ENCODE measurements at places on chromosomes 1 and 21.
A peak's percentile ranks its signal among the peaks of the same experiment; 100 is the strongest.

- no peak for DNase-seq
Measured at GRCh38 chr1:29096231-29096886, 27.3 kb downstream of the TMEM200B start.

- DNase-seq: no peak
Measured at GRCh38 chr21:46411691-46412090, 47.0 kb upstream of the DIP2A start.

GRCh38 chr1:23772049-23772853, 6.0 kb upstream of the PITHD1 start:
- DNase-seq: peak; percentile 69

DNA sequence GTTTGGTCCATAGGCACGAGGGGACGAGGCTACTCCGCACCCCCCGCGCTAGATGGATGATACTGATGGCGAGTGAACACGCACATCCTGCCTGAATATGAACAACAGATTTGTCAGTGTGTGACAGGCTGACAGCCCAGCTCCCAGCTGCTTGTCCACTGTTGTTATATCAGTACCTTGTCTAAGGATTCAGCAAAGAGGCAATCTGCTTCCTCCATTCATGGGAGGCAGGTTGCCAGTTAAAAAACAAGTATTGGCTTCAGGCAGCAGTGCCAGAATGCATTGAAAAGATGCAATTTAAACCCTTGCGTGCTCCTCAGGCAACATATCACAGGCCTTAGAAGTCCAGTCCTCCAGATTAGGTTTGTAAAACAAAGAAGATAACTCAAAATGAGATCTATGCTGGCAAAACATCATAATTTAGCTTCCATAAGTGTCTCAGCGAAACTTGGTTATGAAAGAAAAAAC, 223.3 kb downstream of the GPATCH2 start:
- DNase-seq: no peak

DNA sequence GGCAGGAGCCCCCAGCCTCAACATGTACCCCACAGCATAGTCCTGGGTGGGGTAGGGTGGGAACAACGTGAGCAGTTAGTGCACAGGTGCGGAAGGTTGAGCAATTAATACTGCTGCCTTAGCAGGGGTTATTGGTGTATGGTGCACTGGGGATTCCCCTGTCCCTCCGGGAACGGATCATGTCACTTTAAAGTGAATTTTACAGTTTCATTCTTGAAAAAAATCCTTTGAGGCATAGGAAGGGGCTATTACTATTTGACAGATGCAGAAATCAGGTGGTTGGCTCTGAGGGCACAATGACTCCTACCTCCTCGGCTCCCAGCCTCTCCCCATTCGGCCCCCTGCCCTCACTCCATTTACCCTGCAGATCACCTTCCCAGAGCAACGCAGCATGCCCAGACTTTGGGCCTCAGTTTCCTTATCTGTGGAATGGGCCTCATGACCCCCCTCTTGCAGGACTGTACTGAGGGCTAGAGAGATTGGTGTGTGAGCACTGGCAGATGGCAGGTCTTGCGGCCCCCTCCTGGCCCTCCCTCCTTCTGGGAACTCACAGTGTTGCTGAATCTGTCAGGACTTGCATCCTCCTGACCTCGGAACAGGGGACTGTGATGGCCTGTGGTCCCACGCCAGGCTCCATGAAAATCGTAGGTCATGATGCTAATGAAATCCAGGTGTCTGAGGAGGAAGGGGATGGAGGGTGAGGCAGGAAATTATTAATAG, 5.1 kb upstream of the MYBPH start:
- DNase-seq: no peak

DNA sequence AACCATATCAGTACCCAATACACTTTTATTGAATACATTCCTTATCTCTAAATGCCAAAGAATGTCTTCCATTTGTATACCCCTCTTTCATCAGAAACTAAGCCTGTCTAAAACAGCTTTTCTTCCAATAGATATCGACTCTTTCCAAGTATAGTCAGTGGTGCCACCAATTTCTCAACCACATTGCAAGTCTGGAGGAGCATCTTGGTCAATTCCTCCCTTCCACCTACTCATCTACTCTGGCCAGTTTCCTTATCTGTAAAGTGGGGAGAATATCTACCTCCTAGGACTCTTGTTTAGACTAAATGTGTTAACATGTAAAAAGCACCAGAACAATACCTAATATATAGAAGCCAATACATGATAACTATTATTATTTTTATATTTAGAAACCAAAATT, 28.5 kb upstream of the FGGY start:
- no peak for DNase-seq

DNA sequence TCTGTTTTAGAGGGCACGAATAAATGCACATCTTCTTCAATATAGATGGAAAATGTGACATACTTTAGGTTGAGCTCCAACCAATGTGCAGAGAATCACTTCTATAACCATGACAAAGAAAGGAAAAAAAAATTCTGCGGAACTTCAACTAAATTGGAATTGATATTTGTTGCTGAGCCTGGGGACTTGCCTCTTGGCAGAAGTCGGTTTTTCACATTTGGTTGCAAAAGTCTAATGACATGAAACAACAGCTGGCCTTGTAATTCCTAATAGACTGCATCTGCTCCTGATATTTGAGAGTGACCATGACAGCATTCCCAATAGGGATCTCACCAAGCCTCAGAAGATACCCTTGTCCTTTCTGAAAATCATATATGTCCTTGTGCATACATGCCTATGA, 112.8 kb downstream of the PRRX1 start:
- DNase-seq: no peak

- no peak for DNase-seq
Measured at GRCh38 chr1:154863315-154864174, 6.5 kb downstream of the KCNN3 start.

DNA sequence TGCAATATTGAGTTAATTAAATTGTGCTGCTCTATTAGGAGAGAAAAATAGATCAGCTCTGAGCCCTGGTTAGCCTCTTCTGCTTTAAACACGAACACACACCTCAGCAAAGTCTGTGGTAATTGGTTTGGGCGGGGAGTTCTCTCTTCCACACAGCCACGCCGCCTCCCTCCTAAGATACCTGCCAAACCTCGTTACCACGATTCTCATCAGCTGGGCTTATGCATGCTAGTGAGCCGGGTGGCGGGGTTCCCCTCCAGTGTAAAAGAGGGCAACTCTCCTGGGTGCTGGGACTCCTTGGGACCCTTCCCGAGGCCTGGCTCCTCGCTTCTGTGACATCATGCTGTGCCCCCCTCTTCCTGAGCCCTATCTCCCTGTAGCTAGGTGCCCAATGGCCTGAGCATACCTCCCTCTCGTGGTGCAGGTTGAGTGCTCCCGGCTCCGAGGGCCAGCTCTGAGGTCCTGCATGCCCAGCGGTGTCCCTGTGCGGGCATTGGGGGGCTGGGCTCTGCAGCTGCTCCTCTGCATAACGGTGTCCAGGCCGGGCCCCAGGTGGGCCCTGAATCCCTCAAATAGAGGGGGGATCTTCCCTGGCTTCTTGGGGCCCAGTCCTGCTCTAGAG, 182.9 kb downstream of the PRDM16 start:
- DNase-seq: no peak

DNA sequence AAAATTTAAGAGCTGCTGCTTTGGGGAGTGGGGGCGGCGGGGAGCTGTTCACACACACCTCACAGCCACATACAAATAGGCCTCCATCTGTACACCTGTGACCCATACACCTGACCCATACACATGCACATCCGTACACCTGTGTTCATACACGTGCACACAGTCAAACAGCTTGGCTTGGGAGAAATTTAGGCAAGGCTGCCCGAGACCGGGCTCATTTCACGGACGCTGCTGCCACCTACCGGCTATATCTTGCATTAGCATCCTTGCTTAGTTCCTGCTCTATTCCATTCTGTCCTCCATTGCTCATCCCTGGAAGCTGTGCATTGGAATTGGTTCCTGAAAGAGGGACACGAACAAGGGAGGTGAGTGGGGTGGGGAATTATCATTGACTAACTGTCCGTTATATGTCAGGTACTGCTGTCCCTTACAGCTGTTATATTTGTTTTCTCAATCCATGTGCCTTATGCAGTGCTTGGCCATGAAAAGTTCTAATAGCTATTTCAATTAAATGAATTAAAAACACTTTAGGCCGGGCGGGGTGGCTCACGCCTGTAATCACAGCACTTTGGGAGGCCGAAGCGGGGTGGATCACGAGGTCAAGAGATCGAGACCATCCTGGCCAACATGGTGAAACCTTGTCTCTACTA, 37.1 kb upstream of the EPB41 start:
- peak; percentile 61 for DNase-seq

- no peak for DNase-seq
Measured at GRCh38 chr1:168227620-168228019, 1.8 kb downstream of the SFT2D2 start.

- DNase-seq: no peak
Measured at GRCh38 chr21:45871616-45872236, 109.8 kb upstream of the COL6A1 start.

GRCh38 chr1:52551507-52552235, 1.2 kb downstream of the TUT4 start:
- DNase-seq: peak; percentile 20

DNA sequence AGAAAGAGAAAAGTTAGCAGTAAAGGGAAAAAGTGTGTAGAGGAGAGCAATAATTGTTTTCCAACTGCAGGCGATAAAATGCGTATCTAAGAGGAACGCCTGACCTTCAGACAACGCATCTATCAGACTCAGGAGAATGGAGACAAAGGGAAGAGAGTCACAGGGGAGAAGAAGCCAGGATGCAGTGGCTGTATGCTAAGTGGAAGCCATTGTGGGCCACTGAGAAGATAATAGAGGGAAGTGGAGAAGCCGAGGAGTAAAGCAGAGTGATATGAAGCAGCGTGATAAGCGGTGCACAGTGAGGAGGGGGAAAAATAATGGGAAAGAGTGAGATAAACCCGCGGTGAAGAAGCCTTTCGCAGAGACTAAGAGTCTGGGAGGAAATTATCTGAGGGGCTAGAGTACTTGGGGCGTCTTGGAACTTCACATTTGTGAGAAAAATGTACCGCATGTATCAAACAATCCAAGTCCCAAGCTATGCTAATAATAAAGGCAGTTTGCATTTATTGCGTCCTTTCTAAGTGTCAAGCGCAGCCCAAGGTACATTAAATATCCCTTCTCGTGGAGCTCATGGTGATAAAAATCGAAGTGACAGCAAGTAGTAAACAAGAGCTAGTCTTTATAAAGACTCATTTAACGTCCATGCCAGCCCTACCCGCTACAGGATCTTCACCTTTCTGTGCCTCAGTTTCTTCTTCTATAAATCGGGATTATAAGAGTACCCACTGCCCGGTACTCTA, 259.8 kb upstream of the PROX1 start:
- DNase-seq: no peak

Data from stimulated activated CD8-positive, alpha-beta memory T cell treated with anti-CD3 and anti-CD28 coated beads, Interleukin-4, amount 100 ng/mL, for 1 hour (primary cell).